ENCODE measurements at places on chromosomes 5 and 9. TPM values are rescaled to one million over a fixed set of nuclear protein-coding genes. Genes with fewer than 3 reads are reported as not detected.

Gene DEPDC1B
- 5.6 TPM for total RNA-seq

DNA sequence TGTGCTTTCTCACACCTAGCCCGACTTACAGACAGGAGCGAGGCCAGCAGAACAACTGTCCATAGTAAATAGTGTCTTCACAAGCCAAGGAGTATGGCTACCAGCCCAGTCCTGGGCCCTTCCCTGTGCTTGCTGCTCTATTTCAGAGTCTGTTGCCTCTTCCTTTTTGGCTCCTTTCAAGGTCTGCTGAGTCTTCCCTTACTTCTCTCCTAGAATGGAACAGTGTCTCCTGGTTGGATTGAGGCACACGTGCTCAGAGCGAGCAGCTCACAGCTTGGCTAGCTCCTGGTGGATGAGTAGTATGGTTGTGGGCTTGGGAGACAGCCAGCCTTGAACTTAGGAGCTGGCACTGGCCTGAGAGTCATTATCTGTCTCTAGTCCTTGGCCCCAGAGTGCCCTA, 72.8 kb downstream of the TLE4 start:
- no peak overlapping the region for H3K27ac ChIP-seq
- no peak for DNase-seq
- peaks cover 15% of the 10 kb centered on the region for H3K36me3 ChIP-seq
- no peaks in the 10 kb centered on the region for H3K27me3 ChIP-seq
- no peak overlapping the region for H3K4me3 ChIP-seq

Gene ACTBL2
- total RNA-seq: not detected

DNA sequence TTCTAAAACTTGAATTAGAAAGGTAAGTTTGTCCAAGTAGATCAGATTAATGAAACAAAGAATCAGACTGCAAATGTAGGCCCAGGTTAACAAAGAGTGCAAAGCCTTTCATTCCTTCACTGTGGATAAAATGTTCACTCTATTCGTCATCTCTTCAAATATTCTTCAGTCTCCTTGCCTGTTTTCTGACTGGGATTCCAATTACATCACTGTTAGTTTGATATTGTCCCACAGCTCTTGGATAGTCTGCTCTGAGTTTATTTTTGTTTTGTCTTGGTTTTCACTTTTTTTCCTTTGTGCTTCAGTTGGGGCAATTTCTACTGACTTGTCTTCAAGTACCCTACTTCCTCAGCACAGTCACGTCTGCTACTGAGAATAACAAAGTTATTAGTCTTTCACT, 38.5 kb upstream of the GZMA start:
- H3K27me3 ChIP-seq: no peaks in the 10 kb centered on the region
- no peak overlapping the region for H3K4me3 ChIP-seq
- no peaks in the 10 kb centered on the region for H3K36me3 ChIP-seq
- no peaks in the 10 kb centered on the region for H3K4me1 ChIP-seq

Gene FBP1
- 22.3 TPM for total RNA-seq

- peaks cover 28% of the 10 kb centered on the region for H3K4me1 ChIP-seq
- no peaks in the 10 kb centered on the region for H3K27me3 ChIP-seq
- DNase-seq: no peak
- no peak overlapping the region for H3K27ac ChIP-seq
- H3K36me3 ChIP-seq: no peaks in the 10 kb centered on the region
Observed at GRCh38 chr9:83691492-83691891, 16.3 kb downstream of the UBQLN1 start.

DNA sequence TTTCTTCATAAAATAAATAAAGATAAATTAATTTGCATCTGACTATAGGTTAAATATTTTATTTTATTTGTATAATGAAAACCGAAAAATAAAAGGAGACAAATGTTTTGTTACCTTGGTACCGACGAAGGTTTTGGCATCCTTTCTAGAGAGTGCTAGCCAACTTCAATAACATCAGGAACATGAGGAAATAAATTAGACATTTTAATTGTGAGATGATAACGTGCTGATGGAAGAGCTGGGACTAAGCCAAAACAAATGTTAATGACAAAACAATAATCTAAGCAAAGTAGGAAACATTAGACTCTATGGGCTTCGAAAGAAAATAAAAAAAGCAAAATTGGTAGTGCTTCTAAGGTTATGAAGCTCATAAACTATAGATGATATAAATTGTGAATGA, 201.0 kb downstream of the IRX2 start:
- no peaks in the 10 kb centered on the region for H3K27me3 ChIP-seq
- no peak overlapping the region for H3K4me3 ChIP-seq
